NCI-H2107 (cell line): ENCODE measurements at places on chromosomes 7 and 10.

GRCh38 chr7:17660116-17660515, 280.2 kb downstream of the SNX13 start:
- no peak for DNase-seq

- DNase-seq = no peak
Observed at GRCh38 chr10:103792547-103792946, 62.8 kb downstream of the SH3PXD2A start.

DNA sequence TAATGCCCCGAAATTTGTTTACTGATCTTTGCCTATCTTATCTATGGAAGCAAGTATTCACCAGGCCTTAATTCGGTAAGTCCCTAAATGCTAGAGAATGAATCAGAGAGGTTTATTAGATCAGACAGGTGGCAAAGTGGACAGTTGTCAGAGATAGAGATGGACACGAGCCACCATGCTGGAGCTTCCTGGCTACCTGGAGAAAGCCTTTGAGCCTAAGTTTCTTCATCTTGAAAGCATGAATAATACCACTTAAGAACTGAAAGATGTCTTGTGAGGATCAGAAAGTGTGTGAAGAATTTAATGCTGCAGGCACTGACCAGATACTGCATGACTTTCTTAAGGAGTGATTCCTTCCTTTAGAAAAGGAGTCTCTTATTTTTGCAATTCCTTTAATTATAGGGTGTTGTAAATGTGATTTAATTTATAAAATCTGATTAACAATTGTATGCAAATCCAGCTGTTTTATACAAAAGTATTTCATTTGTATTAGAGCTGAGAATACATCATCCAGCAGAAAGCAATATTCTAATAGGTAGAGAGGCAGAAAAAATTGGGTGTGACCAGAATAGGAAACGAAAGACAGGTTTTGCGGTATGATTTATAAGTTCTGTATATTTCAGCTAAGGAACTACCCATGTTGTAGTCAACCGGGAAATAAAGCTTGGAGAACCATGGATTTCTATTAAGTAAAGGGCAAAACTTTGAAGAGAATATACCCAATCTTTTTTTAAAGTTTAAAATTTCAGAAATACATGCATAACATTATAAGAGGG, 82.7 kb downstream of the SMURF1 start:
- DNase-seq = no peak

- no peak for DNase-seq
Observed at GRCh38 chr7:134766779-134767519, 12.5 kb upstream of the CALD1 start.

DNA sequence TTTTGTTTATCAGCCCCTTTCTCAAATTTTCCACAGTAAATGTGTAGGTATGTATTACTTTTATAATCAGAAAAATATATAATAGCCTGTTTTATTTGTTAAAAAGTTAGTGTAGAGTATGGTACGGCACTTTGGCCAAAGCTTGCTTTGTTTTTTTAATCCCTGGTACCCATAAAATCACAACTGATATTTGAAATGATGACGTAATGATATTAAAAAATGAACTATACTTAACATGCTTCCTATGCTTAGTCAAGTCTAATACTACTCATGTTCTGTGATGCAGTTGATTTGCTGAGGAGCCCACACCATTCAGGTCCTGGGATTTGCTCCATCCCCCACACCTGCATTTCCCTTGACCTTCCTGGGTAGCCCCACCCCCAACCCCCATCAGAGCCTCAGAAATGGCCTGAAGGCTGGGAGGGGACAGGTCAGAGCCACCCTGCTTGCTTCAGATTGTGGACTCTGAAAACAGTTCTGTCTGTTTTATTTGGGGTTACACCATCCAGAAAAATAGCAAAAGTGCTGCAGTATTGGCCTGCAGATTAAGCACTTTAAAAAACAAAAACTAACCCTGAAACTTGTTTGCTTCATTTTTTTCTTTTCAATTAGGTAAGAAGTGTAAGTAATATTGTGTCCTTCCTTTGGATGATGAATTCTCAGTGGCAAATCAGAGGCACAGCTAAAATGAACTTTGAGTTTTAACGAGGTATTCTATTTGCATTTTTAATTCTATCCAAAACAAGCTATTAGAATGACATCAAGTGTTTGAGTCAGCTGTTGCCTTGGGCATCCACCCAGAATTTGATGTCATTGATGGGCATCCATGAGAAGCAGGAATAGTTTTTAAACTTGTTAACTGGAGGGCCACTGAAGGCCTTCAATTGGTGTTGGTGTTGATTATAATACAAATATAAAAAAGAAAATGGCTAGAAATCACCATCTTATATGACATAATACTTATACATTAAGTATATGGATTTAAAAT, 23.3 kb downstream of the PLCE1 start:
- DNase-seq = no peak

GRCh38 chr7:143234533-143234875, 12.7 kb downstream of the TAS2R40 start:
- DNase-seq = no peak

DNA sequence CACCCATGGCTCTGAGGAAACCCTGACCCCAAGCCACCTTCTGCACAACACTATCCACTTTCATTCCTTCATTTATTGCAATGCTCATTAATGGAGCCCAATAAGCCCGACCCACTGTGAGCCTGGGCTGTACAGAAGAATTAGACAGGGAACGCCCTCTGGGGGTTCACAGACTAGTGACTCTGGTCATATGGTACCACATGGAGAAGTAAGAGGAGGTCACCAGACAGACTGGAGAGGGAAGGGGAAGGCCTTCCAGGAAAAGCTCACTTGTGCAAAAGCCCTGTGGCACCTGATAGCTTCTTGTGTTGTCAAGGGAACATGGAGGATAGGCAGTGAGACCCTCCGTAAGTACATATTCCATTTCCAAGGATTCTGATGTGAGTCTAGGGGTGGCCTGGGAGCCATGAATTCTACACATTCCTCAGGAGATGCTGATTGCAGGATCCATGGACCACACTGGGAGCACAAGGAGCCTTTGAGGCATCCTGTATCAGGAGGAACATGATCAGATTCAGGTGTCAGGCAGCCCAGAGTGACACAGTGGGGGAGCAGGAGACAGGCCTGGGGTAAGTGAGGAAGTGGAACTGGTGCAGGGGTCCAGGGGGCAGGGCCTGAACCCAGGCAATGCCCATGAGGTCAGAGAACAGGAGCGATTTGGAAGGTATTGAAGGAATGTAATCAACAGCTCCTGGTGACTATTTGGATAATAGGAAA, 19.9 kb downstream of the TMEM72 start:
- no peak for DNase-seq

DNA sequence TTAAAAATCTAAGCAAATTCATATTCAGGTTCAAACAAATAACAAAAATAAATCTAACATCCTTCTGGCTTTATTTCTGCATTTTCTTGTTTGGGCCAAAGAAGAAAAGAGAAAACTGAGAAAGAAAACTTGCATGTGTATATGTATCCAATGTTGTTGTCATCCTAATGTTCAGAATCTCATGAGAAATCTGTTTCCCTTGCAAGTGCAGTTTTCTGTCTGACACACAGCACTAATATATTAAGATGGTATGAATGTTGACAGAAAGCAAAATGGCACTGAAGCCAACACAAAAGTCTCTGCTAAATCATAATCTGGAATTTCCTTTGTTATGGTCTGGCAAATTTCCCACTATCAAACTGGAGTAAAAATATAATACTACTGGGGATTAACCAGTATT, 235.9 kb downstream of the HGF start:
- no peak for DNase-seq

- no peak for DNase-seq
Observed at GRCh38 chr7:525740-526139, 6.1 kb upstream of the PDGFA start.

GRCh38 chr7:12898620-12899019, 211.2 kb downstream of the ARL4A start:
- no peak for DNase-seq

DNA sequence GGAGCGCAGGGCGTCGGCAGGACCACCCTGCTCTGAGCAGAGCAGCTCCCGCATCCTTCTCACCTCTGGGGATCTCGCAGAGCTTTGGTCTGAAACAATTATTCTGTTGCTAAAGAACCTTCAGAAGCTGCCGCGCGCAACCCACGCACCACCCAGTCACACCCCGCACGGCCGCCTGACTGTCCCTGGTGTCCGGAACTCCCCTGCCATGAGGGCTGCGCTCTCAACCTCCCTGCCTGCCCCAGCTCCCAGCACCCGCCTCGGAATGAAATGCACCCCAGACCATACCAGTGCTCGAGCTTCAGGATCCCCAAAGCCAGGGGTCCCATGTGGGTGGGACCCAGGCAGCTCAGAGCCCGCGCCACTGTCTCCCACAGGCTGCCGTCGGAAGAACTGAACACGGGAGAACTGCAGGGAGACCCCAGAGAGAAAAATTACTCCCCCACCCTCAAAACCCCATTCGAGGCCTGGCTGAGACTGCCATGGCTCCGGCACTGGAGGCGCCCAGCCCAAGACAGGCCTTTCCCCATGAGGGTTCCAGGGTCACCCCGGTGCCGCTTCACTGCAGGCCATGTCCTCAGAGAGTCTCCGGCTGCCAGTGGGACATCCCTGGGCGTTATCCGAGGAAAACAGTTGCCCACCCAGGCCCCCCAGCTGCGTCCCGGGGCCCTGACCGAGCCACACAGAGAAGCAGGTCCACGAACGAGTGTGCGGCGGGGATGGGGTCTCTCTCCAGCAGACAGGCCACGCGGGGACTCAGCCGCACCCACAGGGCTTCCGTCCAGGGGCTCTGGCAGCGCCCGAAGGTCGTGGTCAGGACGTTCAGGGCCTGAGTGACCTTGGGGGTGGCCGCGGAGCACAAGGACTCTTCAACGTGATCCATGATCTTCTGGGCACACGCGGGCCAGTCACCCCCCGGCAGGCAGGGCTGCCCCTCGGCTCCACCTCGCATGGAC, 12.1 kb downstream of the BRAT1 start:
- no peak for DNase-seq

GRCh38 chr10:95532536-95532935, 28.6 kb downstream of the SORBS1 start:
- no peak for DNase-seq

DNA sequence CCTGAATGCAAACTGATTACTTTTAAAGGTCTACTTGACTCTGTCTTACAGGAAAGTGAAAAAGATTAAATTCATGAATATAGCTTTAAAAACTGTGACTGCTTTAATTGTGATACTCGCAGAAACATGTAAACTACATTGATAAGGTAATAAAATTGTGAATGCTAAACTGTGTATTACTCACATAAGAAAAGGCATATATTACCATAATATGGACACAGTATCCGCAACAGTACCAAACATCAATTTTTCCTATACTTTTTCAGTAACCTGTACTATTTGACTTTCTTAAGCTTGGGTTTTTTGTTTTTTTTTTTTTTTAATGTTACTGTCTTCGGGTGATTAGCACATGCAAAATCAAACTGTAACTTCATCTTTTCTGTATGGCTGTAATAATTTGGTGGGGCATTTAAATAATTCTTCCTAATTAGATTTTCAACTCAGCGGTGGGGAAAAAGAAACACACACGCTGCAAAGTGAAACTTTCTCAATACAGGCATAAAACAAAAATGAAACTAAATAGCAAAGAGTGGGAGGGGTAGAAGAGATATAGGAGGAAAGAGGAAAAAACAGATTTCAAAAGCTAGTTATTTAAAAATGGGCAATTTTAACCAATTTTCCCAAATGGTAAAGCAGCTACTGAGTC, 23.2 kb downstream of the NT5C3A start:
- DNase-seq = no peak

DNA sequence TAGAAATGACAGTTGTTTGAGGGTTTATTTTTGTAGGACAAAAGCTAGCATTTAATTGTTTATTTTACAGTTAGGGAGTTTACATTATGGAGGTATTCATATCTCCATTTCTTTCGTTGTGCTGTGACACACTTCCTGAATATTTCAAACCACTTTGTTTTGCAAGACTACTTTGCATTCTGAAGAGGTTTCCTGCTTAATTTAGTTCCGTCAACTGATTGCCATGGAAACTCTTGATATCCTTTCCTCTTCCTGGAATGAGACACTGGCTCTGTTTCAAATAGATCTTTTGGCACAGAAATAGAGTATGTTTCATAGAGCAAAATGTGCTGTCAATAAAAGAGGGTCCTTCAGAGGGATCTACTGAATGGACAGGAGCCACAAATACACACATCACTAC, 159.5 kb upstream of the AGR3 start:
- DNase-seq = no peak

- DNase-seq = no peak
Observed at GRCh38 chr7:23380961-23381360, 81.8 kb downstream of the MALSU1 start.

DNA sequence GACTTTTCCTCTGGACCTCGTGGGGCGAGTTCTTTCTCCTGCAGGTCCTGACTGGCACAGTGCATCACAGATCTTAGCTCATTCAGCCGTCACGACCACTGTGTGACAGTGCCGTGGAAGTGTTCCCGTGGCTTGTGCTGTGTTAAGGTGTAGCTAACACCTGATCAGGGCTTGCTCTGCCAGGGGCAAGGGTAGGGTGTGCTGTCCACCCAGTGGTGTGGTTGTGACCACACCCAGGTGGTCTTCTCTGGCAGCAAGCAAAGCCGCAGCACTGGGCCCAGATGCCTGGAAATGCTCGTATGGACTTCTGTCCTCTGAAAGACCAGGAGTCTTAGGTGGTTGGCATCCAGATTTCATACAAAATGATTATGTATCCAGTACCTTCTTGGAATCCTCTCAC, 86.2 kb downstream of the GLRX3 start:
- no peak for DNase-seq

- DNase-seq = no peak
Observed at GRCh38 chr10:47169581-47169980, 130.4 kb upstream of the GDF10 start.
